NCI-H1436 treated with DMSO at 0.1 percent for 48 hours (cell line): ENCODE measurements at places on chromosomes 12 and 14.

- no peak for DNase-seq
These were observed 86.3 kb upstream of the RASSF8 start for GRCh38 chr12:25872137-25872536.

- DNase-seq: no peak
These were observed 7.7 kb downstream of the RARG start for GRCh38 chr12:53224061-53224896.

- DNase-seq: peak; percentile 31
These were observed 297.5 kb downstream of the RPAP3 start for GRCh38 chr12:47408171-47408871.

GRCh38 chr14:20855652-20856291 lies 35.4 kb upstream of the RNASE3 start:
- DNase-seq: no peak

DNA sequence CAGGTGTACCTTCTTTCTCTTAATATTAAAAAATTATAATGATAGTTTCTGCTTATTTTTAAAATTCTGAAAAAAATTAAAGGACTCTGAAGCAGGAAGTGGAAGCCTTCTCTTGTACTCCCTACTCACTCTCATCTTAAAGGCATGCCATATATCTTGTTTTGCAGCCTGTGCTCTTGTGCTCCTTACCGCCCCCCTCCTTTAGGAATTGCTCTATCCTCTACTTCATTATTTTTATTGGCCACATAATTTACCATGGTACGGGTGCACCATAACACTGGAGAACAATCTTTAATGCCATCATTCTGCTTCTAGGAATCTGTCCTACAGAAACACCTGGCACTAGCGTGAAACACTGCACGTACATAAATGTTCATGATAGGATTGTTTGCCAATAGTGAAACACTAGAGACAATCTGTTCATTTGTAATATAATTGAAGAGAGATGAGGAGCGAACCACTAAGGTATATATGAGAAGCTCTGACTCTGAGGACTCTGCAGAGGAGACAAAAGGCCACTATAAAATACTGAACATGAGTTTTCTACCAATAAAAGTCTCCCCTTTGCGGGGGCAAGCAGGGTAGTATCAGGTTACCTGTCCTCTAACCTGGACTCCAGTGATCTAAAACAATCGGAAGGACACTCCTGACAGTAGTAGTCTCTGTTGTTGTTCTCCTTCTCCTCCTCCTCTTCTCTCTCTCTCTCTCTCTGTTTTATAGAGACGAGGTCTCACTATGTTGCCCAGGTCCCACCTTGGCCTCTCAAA lies 6.3 kb upstream of the NYNRIN start:
- DNase-seq: no peak

- DNase-seq: no peak
These were observed 108.2 kb downstream of the PRICKLE1 start for GRCh38 chr12:42481368-42481767.

DNA sequence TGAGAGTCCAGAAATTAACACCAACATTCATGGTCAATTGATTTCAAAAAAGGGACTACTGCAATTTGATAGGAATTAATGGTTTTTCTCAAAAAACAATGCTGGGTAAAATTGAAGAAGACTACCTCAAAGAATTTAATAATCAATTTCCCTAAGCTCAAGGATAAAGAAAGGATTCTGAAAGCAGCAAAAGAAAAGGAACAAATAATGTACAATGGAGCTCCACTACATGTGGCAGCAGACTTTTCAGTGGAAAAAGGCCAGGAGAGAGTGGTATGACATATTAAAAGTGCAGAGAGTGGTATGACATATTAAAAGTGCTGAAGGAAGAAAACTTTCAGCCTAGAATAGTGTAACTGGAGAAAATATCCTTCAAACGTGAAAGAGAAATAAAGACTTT lies 15.6 kb upstream of the TAS2R43 start:
- no peak for DNase-seq

- DNase-seq: no peak
These were observed 30.2 kb downstream of the KCNA5 start for GRCh38 chr12:5073853-5074252.
